ENCODE measurements at places on chromosomes 3 and 15. TPM values are rescaled to one million over a fixed set of nuclear protein-coding genes. Genes with fewer than 3 reads are reported as not detected.

Gene TMC3
- not detected for total RNA-seq

Gene SV2B
- not detected for total RNA-seq

Gene C3orf49
- not detected for total RNA-seq

Gene GOLGA6L7
- total RNA-seq = not detected

Gene NGRN
- total RNA-seq = 58.4 TPM

Gene GAP43
- total RNA-seq = not detected

Gene GOLGA6L4
- total RNA-seq = 2.3 TPM

Gene MESP2
- total RNA-seq = 0.14 TPM

Gene PRC1
- total RNA-seq = 268 TPM

Gene ANKRD34C
- not detected for total RNA-seq

Gene UBA5
- 49.1 TPM for total RNA-seq

Gene UNC13C
- under 0.01 TPM for total RNA-seq

Gene FRMD4B
- total RNA-seq = 146 TPM

Gene MAP1A
- total RNA-seq = 2.3 TPM

Gene WDR48
- total RNA-seq = 37.9 TPM

Gene FGF7
- under 0.01 TPM for total RNA-seq

Gene ALDH1L1
- total RNA-seq = not detected

Gene TMEM212
- not detected for total RNA-seq

Gene MRPL46
- total RNA-seq = 22.1 TPM

Gene RPLP1
- total RNA-seq = 116 TPM

Gene DLEC1
- total RNA-seq = 0.14 TPM

Gene CISH
- total RNA-seq = 0.40 TPM

Gene FNDC3B
- total RNA-seq = 258 TPM

Gene FAM3D
- 0.27 TPM for total RNA-seq

Gene ACTC1
- not detected for total RNA-seq

Gene CIB2
- total RNA-seq = 1.9 TPM

Gene RNF111
- total RNA-seq = 34.4 TPM

Gene ATG3
- 88.4 TPM for total RNA-seq

Gene PRSS50
- total RNA-seq = not detected

Gene FANCD2OS
- total RNA-seq = not detected

Gene SERP1
- total RNA-seq = 171 TPM

Gene CPNE4
- total RNA-seq = not detected

Gene DAZL
- total RNA-seq = not detected

Gene GOLGA6A
- total RNA-seq = not detected

Gene SLC2A2
- not detected for total RNA-seq

Gene DOCK3
- total RNA-seq = 0.14 TPM

Gene OIP5
- total RNA-seq = 16.9 TPM

Gene UBA3
- total RNA-seq = 103 TPM

Gene CHL1
- not detected for total RNA-seq

Gene FAN1
- 18.1 TPM for total RNA-seq

Gene WNT7A
- not detected for total RNA-seq

Gene VGLL3
- total RNA-seq = 3.7 TPM

Gene RTP1
- total RNA-seq = not detected

Gene THPO
- total RNA-seq = not detected

Gene NEK10
- 20.6 TPM for total RNA-seq

Gene ATP6V1A
- 128 TPM for total RNA-seq

Gene AGBL1
- not detected for total RNA-seq

Gene TRNT1
- 31.2 TPM for total RNA-seq

Gene RHCG
- not detected for total RNA-seq

Gene BLM
- 21.3 TPM for total RNA-seq

Gene PAQR5
- total RNA-seq = not detected

Gene EFCC1
- total RNA-seq = 0.13 TPM

Gene ISLR
- 0.07 TPM for total RNA-seq

Gene SLC22A13
- 0.22 TPM for total RNA-seq

Gene MYO9A
- 43.9 TPM for total RNA-seq

All from thoracic aorta endothelial cell (primary cell).